ENCODE measurements at places on chromosomes 3 and 15. TPM values are rescaled to one million over a fixed set of nuclear protein-coding genes. Genes with fewer than 3 reads are reported as not detected.

- no peak for DNase-seq
Observed at GRCh38 chr3:162192340-162193029, 695.9 kb downstream of the OTOL1 start.

DNA sequence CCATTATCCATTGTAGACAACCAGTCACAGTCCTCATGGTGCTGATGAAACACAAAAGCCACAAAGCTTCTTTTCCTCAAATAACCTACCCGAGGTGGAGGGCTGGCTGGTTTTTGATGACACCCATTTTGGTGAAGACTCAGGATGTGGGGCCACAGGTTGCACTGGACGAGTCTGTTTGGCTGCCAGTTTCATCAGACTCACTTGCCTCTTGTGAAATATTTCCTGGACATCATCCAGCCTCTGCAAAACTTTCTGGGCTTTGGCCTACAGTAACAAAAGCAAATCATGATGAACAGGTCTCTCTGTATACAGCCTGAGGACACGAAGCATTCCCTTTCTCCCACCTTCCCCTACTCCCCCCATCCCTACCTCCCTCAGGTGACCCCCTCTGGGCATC lies 42.2 kb downstream of the B3GNT5 start:
- DNase-seq: no peak

- no peak for DNase-seq
Observed at GRCh38 chr15:33360886-33361285, 50.1 kb downstream of the RYR3 start.

GRCh38 chr3:124927574-124928045 lies 6.9 kb downstream of the MUC13 start:
- no peak for DNase-seq

GRCh38 chr3:135922903-135923250 lies 42.7 kb upstream of the PPP2R3A start:
- no peak for DNase-seq

DNA sequence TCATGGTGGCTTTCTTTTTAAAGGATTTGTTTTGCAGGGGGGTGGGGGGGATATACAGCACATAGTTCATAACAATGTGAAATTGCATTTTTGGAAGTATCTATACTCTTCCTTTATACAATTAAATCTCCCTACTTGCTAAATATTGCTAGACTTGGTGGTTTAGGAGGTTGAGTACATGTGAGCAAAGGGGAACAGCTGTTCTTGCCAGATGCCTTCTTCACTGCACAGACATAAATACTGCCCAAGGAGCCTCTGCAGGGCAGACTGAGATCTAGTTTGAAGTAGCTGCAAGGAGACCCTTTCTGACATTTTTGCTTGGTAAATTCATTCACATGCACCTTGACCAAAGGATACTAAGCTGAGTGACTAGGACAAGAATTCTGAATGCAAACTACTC lies 228.6 kb upstream of the IL12A start:
- DNase-seq: no peak

- no peak for DNase-seq
Observed at GRCh38 chr3:124639406-124640237, 90.6 kb upstream of the UMPS start.

GRCh38 chr15:69154684-69155083 lies 5.8 kb upstream of the GLCE start:
- DNase-seq: no peak

DNA sequence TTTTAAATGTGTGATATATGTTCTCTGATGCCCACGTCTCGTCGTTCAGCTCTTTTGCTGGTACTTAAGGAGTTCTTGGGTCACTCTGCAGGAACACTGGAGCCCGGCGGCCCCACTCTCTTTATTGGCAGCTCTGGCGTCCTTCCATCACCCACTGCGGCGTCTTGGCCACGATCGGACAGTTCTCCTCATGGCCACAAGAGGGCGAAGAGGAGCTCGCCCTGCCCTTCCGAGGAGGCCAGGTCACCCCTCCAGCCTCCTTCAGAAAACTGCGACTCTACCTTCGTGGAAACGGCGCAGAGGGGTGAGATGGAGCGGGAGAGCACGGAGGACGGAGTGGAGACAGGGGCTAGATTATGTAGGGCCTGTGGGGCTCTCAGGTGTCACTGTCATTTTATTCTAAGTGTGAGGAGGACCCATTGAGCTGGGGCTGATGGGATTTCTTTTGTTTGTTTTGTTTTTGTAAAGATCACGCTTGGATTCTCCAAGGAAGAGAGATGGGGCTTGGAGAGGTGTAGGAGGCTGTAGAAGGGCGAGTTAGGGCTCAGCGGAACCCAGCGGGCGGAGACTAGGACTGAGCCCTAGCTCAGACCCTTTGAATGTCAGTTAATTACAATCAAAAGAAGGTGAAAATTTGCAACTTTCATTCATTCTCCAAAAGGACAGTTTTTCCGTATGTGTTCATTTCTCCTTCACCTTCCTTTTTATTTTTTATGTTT lies 28.0 kb upstream of the GABRA5 start:
- DNase-seq: no peak

DNA sequence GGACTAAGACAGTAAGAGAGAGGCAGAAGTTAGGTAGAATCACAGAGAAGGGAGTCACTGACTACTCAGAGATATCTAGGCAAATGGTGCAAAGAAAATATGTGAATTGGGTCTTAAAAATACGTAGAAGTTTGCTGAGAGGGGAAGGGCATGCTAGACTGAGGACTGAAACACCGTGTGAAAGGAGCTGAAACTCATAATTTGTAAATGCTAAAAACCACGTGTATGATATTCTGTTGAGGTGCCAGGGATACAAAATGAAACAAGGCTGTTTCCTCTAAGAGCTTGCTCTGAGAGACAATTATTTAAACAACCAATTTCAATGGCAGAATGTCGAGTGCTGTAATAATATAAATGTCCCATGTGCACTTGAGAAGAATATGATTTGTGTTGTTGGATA lies 47.2 kb downstream of the NCK1 start:
- DNase-seq: no peak

DNA sequence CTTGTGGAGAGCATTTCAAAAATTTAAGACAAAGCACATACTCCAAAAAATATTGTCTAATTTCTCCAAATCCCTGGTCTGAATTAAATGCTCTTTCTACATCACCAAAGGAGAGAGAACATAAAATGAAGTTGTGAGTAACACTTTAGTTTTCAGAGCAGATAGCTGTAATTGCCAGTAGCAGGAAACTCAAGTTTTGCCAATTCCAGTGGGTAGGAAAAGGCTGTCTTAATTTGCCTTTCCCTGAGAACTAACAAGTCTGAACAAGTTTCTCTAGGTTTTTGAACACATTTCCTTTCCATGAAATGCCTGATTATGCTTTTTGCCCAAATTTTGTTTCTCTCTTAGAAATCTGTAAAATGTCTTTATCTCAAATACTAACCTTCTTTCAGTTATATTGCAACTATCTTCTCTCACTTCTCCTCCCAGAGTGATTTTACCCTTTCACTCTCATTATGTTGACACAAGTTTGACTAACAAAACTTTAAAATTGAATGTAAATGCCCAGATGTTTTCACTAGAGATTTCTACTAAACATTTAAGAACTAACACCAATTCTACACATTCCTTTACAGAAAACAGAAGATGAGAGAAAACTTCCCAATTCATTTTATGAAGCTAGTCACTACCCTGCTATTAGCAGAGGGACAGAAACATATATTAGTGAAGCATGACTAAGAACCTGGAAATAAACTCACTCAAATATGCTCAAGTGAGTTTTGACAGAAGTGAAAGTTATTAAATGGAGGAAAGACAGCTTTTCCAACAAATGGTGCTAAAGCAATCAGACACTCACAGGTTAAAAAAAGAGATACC lies 38.4 kb downstream of the RFX7 start:
- no peak for DNase-seq

GRCh38 chr3:89104499-89104898 lies 2.9 kb upstream of the EPHA3 start:
- no peak for DNase-seq

GRCh38 chr3:99344216-99344615 lies 294.2 kb upstream of the COL8A1 start:
- DNase-seq: no peak

DNA sequence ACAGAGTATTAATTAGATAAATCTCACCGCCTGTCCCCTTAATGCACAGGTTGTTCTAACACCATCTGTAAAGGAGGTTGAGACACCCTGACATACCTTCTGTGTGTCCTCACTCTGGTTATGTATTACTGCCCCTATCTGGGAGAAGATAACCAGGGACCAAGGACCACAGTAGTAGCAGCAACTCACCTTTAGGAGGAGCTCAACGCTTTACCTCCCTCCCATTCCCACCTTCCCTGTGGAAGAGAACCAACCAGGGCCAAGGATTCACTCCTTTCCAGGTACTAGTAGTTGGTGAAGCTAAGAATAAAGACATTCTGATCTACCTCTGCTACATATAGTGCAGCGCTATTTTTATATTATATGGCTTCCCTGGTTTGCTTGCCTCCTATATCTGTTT lies 232.6 kb downstream of the MEX3B start:
- no peak for DNase-seq

GRCh38 chr15:38084289-38084688 lies 149.8 kb downstream of the TMCO5A start:
- DNase-seq: no peak

DNA sequence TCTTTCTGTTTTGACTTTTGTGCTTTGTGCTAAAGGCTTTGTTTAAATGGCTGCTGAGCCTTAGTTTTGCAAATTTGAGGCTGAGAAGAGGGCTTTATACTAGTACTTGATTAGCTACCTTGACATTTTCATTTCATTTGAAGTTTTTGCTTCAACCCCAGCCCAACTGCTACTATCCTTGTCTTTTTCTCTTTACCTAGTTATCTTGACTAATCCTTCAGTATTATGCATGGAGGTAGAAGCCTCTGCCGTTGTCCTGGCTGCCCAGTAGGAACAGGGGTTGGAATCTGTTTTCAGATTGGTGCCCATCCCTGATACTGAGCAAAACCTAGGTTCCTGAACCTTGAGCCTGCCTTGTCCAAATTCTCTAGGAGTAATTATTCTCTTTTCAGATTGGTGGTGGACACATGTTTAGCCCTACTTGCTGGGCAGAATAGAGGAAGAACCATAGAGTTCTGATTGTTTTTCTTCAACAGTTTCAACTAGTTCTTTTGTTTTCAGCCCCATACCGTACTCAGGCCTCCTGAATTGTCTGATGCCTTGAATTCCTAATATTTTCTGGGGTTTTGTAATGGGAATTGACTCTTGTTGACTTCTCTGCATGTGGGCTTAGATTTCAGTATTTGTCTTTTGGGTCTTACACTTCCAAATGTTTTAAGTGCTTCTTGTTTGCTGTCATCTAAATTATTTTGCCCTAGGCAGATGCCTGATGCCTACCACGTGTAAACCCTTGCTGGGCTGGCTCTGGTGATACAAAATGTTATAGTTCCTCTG lies 143.2 kb downstream of the DOCK3 start:
- no peak for DNase-seq

GRCh38 chr3:154507727-154508126 lies 77.7 kb upstream of the GPR149 start:
- no peak for DNase-seq

GRCh38 chr15:64618540-64618939 lies 156.8 kb downstream of the RBPMS2 start:
- no peak for DNase-seq

DNA sequence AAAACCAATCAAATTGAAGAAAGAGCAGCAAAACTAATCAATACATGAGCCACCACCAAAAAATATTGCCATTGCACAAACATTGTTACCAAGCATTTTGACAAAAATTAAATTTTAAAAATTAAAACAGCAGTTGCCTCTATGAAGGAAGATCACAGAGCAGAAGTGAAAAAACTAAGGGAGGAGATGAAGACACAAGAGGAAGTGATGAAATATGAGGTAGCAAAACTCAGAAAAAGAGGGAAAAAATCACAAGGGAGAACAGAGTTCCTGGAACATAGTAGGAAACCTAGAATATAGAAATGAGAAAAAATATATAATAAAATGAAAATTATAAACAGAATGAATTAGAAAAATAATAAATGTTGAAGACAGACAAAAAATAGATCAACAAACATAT lies 7.3 kb upstream of the SERPINI2 start:
- no peak for DNase-seq

DNA sequence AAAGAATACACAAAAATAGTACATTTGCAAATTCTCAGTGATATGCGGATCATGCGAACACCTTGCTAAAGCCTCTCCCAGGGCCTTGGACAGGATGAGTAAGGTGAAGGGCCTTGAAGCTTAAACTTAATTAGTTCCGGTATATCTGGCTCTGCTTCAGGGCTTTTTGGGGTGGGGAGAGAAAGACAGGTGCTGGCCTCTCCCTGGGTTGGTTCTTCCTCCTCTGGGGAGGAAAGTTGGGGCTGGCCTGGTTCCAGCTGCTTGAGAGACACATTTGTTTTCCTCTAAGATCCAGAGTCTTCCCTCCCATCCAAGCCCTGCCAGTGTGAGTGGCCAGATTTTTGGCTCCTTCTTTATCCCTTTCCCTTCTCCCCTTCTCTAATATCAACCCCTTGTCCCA lies 64.7 kb upstream of the EPHB3 start:
- DNase-seq: no peak

DNA sequence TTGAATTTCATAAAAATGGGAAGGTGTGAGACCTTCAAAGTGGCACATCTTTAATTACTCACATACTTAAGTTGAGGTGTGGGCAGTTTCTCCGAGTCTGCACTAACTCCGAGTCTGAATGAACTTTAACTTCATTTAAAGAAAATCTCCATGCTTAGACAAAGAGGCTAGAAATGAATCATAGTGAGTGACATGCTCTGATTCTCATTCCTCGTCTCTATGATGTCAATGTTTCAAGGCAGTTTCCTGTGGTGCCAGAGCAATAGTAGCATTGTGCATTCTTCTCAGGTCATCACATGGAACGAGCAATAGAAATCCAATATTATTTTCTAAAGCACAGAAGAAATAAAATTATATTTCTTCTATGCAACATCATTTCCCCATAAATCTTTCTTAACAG lies 224.8 kb downstream of the KCNMB2 start:
- DNase-seq: no peak

DNA sequence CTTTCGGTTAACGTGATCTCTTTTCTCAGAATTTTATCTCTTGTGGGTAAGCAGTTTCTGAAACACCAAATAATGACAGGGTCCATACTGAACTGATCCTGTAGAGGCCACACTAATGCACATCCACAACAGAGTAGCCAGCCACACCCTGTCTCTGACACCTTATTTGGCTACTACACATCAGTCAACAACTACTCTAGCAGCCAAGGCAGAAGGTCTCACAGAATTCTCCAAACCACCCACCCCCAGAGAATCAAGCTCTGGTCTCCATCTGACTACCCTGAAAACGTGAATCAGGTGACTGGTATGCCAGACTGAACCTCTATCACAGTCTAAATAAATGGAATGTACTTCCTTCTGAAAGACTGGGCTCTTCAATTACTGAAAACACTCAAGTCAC lies 38.0 kb downstream of the EDC3 start:
- no peak for DNase-seq

- DNase-seq: no peak
Observed at GRCh38 chr3:39154280-39155021, 1.1 kb upstream of the CSRNP1 start.

The CCNB2 gene
- 18.2 TPM for total RNA-seq

The FBN1 gene
- total RNA-seq: 698 TPM

The NLGN1 gene
- 51.8 TPM for total RNA-seq

The CHRNA3 gene
- 4.7 TPM for total RNA-seq

The ARHGAP31 gene
- 16.1 TPM for total RNA-seq

The CCDC39 gene
- total RNA-seq: not detected

All from urinary bladder (tissue), 4 donors.